ENCODE measurements at places on chromosomes 12 and 14.

GRCh38 chr14:99260587-99261551 is 11.1 kb downstream of the BCL11B start:
- no peak for DNase-seq

DNA sequence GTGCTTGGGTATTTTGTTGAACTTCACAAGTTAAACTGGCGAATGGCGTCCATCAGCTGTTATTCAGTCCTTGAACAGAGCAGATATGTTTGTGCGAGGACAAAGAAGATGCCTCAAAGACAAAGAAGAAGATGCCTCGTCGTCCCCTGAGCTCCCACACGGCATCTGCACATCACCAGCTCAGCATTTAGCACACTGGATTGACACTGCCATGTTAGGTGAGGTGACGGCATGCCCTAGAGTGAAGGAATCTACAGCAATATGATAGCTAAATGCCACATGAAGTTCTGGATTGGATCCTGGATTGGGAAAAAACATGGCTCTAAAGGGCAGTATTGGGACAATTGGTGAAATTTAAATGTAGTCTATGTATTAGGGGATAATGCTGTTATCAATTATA is 15.4 kb downstream of the SAMD4A start:
- no peak for DNase-seq

- DNase-seq: no peak
These were observed 33.7 kb downstream of the ITPK1 start for GRCh38 chr14:93081876-93082570.

DNA sequence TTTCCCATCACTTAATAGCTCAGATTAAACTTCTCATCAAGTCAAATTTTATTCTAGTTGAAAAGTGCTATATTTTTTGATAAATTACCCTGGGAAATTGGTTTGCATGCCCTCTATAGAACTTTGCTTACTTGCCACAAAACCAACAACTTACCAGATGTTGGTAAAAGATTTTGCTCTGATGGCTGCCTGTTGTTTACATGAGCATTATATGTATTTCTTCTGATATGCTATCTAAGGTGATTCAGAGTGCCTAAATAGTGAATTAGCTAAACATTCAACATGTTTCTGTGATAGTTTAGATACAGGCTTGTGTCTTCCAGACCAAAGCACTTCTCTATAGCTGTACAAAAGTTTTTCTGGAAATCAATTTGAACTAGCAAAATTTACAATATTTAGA is 51.0 kb downstream of the PPM1A start:
- DNase-seq: no peak

GRCh38 chr12:116395396-116395795 is 117.9 kb upstream of the MED13L start:
- no peak for DNase-seq

DNA sequence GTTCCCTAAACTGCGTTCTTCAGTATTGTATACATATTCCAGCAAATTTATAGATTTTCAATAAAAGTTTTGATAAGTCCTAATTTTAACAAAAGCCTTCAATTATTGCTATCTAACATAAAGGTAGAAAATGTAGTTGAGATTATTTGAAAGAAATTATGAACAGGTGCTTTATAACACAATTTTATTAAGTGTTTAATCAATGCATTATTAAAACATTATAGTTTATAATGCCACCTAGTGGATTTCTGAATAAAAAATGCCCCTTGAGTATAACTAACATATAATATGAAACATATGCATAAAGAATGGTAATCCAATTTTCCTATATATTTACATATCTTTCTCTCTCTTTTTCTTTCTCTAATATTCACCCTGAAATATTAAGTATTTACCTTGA is 515.3 kb downstream of the SLC6A15 start:
- no peak for DNase-seq

DNA sequence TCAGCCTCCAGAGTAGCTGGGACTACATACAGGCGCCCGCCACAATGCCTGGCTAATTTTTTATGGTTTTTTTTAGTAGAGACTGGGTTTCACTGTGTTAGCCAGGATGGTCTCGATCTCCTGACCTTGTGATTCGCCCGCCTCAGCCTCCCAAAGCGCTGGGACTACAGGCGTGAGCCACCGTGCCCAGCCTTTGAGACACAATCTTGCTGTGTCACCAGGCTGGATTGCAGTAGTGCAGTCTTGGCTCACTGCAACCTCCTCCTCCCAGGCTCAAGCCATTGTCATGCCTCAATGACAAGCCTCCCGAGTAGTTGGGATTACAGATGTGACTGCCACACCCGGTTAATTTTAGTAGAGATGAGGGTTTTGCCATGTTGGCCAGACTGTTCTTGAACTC is 21.3 kb upstream of the STRN3 start:
- DNase-seq: no peak

DNA sequence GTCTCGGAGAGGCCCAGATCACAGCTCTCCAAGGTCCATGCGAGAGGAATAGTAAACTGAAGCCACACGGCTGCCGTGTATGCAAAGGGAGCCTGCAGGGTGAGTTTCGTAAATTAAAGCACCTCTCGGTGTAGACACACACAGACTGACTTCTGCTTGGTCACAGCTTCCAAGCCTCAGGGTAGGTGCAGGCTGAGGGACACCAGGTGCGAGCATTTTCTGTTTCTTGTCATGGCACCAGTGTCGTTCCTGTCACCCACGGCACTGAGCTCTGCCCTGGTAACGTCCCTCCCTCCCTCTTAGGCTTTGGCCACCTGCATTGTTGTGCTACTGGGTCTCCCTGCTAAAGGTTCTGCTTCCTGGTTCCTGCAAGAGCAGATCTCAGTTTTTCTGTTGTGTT is 76.2 kb upstream of the DYNC1H1 start:
- DNase-seq: no peak

DNA sequence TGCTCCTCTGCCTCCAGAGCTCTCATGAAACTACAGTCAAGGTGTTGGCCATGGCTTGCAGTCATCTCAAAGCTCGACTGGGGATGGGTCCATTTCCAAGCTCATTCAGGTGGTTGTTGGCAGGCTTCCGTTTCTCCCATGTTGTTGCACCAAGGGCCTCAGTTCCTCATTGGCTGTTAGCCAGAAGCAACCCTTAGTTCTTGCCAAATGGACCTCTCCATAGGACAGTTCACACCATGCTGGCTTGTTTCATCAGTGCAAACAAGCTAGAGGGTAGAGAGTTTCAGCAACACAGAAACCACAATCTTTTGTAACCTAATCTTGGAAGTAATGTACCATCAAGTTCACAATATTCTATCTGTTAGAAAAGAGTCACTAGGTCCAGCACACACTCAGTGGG is 22.7 kb upstream of the PPM1A start:
- DNase-seq: no peak

GRCh38 chr12:16587110-16587453 is 18.9 kb downstream of the LMO3 start:
- DNase-seq: no peak

GRCh38 chr12:96526110-96526509 is 36.7 kb downstream of the CFAP54 start:
- no peak for DNase-seq

DNA sequence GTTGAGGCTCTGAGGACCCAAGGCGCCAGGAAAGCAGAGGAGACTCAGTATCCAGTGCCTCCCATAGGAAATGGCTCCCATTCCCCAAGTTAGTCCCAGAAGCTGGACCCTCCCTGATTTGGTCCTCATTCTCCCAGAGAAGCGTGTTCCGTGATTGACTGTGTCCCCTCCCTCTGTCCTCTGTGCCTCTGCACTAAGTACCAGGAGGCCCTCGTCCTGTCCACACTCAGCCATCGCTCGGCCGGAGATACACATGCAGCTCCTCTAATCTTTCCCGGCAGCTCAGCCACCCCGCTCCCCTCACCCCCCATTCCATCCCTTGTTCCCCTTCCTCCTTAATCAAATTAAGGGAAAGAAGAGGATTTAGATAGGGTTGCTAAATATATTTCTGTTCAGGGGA is 28.3 kb upstream of the ATP2A2 start:
- DNase-seq: no peak

DNA sequence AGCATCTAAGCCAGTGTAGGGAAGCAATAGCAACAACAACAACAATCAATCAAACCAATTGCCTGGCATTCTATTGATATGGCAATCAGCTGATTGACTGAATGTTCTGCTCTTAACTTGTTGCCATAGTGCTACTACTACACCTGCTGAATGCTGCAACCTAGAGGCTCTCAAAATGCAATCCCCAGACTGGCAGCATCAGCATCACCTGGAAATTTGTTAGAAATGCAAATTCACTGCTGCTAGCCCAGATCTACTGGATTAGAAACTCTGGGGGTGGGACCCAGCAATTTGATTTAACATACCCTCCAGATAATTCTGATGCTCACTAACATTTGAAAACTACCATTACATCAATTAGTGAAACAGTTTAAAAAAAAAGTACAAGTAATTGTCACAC is 363.6 kb downstream of the SNAPC1 start:
- DNase-seq: no peak

- DNase-seq: no peak
These were observed 178.2 kb upstream of the HIF1A start for GRCh38 chr14:61516964-61517653.

GRCh38 chr14:55131370-55132137 is 2.5 kb downstream of the LGALS3 start:
- no peak for DNase-seq
